Upper lobe of right lung (tissue), 1 donor: ENCODE measurements at places on chromosomes 3 and 15. TPM values are rescaled to one million over a fixed set of nuclear protein-coding genes. Genes with fewer than 3 reads are reported as not detected.

- no peak for DNase-seq
Observed at GRCh38 chr3:171347301-171348039, 112.7 kb downstream of the TNIK start.

TXNRD3 gene
- total RNA-seq: 10.3 TPM

- DNase-seq: no peak
Observed at GRCh38 chr3:71503525-71504249, 79.8 kb downstream of the FOXP1 start.

DNA sequence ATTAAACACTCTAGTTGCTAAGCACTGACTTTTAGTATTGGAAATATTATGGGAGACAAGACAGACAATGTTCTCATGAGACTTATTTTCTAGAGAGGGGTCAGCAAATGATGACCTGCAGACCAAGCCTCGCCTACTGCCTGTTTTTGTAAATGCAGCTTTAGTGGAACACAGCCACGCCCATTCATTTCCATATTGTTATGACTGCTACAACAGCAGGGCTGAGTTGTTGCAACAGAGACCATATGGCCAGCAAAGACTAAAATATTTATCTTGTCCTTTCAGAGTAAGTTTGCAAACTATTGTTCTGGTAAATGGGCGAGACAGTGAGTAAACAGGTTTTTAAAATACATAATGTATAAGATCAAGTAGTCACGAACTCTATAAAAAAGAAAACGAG is 570.2 kb downstream of the NTRK3 start:
- no peak for DNase-seq

DNA sequence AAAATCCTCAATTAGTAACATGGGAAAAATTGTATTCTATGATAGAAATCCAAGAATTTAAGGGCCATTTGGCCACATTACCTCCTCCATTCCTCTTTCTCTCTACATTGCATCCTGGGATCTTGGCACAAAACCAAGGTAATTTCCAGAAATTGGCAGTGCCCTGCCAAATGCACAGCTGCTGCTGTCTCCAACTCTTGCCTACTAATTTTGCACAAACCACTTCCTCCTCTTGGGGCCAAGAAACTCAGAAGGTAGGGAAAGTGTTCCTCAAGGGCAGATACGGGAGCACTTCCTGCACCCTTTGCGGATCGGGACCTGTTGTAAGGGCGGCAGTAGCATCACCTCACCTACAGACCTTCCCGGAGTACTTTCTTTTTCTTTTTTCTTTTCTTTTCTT is 57.8 kb downstream of the MAP3K13 start:
- no peak for DNase-seq

- no peak for DNase-seq
Observed at GRCh38 chr3:71078723-71079525, 504.6 kb downstream of the FOXP1 start.

DNA sequence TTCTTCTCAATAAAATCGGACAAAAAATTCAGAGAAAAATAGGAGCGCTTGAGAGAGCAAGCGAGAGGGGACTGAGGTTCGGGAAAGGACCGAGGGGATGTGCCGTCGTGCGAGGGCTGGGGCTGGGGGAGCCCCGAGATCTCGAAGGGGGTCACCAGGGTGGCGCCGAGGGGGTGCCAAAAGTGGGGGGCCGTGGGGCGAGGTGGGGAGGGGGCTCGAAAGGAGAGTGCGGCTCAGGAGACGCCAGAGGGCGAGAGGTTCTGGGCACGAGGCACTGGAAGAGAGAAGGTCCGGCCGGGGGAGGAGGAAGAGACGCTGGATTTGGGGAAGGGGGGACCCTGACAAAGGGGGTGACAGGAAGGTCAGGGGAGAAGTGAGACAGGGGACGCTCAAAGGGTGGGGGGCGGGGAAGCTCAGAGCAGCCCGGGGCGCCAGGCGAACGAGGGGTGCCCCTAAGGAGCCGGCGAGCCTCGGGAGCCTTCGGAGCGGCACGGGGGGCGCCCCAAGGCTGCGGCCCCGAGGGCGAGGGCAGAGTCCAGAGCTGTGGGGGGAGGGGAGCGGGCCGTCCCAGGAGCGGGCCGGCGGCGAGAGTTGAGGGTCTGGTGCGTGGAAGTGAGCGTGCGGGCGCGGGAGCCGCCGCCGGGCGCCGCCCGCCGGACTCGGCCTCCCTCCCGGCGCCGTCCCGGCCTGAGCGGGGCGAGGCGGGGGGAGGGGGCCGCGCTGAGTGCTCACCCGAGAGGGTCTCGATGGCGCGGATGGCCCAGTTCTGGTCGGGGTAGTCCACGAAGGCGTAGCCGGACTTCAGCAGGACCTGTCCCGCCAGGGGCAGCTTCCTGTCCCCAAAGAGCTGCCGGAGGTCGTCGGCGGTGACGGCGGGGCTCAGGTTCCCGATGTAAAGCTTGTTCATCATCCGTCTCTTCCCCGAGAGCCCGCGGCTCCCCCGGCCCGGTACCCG is 514 bp downstream of the IGF2BP2 start:
- DNase-seq: peak; percentile 64

- DNase-seq: no peak
Observed at GRCh38 chr3:173395073-173395411, 2.5 kb upstream of the NLGN1 start.

DNA sequence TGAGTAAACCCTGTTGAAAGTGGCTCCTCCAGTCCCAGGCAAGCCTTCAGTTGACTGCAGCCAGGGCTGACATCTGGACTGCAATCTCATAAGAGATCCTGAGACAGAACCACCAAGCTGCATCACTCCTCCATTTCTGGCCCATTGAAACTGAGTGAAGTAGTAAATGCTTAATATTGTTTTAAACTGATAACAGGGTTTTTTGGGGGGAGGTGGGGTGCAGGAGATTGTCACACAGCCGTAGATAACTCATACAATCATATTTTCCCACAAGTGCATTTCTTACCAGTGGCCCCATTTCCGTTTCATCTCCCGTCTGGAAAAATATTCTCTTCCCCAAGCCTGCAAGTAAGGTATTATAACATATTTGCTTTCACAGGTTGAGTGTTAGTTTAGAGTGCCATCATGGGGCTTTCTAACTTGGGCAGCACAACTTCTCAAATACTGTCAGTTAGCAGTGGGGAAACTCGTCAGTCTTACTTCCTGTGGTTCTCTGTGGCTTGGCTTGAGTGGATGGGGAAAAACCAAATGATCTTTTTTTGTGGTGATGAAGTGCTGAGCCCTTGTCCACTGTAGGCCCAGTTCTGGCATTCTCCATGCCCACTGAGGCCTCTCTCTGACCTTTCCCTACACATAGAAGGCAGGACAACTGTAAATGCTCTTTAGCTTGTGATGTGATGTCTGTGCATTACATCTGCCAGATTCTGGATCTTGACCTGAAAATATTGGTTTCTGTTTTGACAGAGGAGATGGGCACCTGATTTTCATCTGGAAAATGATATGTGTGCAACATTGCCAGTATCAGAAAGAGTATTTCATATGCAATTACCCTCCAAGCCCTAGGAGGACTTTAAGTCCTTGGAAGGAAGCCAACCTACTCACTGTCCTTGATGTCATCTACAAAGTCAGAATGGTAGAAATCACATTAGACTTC is 90.1 kb upstream of the BHLHE40 start:
- DNase-seq: no peak

MGLL gene
- 194 TPM for total RNA-seq

DNA sequence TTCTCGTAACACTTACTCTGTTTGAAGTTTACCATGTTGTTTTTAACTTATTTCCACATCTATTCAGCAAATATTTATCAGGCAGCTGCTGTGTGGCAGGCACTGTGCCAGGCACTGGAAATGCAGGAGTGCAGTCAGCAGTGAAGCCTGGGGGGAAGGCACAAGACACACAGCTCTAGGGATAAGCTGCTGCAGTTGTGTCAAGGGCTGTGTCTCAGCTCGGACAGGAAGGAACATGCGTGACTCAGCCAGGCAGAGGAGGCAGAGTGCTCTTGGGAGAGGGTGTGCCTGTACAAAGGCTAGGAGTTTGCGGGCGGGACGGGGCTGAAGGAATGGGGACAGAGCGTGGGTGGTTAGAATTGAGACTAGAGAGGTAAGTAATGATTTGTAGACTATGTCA is 24.7 kb downstream of the LYSMD4 start:
- peak; percentile 89 for DNase-seq

GRCh38 chr3:37688756-37689155 is 172.9 kb upstream of the CTDSPL start:
- no peak for DNase-seq

DNA sequence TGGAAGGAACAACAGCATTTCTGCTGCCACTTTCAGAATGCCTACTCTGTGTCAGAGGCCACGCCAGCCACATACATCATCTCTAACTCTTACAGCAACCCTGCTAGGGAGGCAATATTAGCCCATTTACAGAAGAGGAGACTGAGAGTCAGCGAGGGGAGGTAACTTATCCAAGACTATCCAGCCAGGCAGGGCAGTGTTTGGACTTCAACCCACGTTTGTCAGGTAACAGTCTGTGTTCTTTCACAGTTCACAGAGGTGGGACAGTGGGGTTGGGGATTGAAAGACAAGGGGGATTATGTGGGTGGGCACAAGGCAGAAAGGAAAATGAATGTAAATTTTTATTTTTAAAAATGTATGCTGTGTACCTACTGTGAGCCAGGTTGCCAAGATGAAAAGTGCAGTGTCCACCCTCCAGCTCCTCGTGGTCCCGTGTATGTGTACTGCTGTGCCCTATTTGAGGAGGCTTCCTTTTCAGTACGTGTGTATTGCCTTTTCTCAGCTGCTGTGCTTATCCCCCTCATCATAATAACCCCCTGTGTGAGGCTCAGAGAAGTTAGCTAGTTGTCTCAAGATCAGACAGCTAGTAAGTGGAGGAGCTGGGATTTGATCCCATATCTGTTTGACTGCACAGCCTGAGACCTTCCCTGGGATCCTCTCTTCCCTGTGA is 16.5 kb upstream of the ATP2B2 start:
- DNase-seq: no peak

DNA sequence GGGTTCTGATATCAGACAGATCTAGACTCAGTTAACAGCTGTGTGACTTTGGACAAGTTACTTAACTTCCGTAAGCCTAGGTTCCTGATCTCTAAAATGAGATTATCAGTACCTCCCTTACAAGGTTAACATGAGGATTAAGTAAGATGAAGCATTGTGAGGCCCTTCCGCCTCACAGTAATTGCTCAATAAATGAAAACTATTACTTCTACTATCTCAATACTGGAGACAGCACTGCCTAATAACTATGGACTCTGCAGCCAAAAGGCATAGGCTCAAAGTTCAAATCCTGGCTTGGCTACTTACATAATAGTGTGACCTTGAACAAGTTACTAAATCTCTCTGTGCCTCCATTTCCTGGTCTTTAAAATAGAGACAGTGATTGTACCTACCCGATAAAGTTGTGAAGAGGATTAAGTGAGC is 82.0 kb upstream of the ATP11B start:
- DNase-seq: no peak

GRCh38 chr15:78618490-78618934 is 2.3 kb downstream of the CHRNA3 start:
- peak; percentile 79 for DNase-seq

TMEM45A gene
- total RNA-seq: 15.9 TPM

SNTN gene
- not detected for total RNA-seq

DNA sequence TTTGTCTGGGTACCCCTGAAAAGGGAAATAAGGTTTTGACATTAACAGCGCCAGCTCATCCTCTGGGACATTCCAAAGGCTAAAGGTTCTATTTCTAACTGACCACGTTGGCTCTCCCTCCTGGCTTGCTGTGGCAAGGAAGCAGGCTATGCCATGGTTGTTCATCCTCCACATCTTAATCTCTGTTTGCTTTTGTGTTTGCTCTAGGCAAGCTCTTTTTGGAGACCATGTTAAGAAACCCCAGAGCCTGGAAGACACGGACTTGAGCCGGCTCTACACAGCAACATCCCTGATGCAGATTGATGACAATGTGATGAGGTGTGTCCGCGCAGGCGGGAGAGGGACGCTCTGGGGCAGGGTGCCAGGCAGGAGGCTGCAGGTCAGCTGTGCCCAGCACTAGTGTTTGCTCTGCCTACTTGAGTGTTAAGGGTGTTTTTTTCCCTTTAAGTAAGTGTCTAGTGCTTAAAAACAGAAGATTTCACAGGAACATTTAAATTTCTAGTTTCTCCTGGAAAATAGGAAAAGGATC is 33.3 kb downstream of the RLBP1 start:
- DNase-seq: peak; percentile 84

GNAT1 gene
- not detected for total RNA-seq

GRCh38 chr3:181952221-181952620 is 240.5 kb downstream of the SOX2 start:
- DNase-seq: no peak

RTP3 gene
- not detected for total RNA-seq

DNA sequence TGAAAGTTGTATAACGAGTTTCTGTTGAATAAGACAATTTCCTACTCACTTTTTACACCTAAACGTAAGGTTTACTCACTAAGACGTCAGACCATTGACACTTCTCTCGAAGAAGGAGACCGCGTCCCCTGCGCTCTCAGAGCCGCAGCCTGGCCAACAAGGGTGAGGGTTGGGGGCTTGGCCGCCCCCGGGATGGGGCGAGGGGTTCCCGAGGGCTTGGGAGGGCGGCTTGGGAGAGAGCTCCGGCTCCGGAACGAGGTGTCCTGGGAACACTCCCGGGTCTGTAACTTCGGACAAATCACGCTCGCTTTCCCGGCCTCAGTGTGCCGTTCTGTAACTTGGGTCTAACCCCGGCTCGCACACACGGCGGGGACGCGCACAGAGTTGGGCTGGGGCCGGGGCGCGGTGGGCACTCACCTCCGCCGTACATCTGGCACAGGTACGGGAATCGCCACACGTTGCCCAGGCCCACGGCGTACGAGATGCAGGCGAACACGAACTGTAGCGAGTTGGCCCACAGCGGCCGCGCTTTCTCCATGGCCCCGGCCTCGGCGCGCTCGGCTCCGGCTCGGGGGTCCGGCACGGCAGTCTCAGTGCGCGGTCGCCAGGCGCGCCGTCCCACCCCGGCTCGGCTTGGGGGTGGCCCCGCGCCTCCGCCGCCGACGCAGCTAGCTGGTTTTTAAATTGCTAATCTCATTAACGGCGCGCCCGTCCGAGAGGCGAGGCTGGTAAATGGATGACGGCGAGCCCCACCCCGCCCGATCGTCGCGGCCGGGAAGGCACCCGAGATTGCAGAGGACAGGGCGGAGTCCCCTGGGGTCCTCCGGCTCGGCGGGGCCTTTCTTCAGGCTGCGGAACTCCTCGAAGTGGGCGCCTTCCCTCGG is at the start of gene SLC6A20:
Gene SLC6A20, minus strand, starts transcription at position 655 of the 884 bp plus-strand sequence. Its CDS starts 117 bp downstream, at position 538.
- DNase-seq: peak; percentile 73

GRCh38 chr3:134009345-134010000 is 20.3 kb downstream of the SLCO2A1 start:
- no peak for DNase-seq

GOLGA6L10 gene
- total RNA-seq: 0.23 TPM

- no peak for DNase-seq
Observed at GRCh38 chr3:150194513-150194912, 213.6 kb upstream of the TSC22D2 start.

DNA sequence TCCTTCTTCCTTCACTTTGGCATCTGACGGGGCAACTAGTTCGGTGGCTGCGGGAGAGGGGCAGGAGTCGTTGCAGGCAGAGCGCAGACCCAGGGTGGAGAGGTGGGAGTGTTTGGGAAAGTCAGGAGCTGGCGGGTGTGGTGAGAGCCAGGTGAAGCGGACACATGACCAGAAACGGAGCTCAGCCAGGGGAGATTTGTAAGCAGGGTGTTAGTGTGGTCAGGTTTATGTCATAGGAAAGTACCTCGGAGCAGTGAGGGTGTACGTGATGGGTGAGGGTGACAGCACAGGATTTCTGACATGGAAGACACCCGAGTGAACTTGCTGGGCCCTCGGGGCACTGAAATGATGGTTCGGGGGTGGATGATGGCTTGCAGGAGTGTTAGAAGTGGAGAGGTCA is 247.4 kb upstream of the TPM1 start:
- no peak for DNase-seq

FOXB1 gene
- not detected for total RNA-seq

- DNase-seq: no peak
Observed at GRCh38 chr3:127881586-127881985, 33.4 kb upstream of the KBTBD12 start.

C3orf22 gene
- not detected for total RNA-seq
